GF-D8 (cell line): ENCODE measurements at places on chromosomes 7 and 10.

- DNase-seq, result no peak
These were observed 67.1 kb upstream of the DUSP5 start for GRCh38 chr10:110430340-110431273.

DNA sequence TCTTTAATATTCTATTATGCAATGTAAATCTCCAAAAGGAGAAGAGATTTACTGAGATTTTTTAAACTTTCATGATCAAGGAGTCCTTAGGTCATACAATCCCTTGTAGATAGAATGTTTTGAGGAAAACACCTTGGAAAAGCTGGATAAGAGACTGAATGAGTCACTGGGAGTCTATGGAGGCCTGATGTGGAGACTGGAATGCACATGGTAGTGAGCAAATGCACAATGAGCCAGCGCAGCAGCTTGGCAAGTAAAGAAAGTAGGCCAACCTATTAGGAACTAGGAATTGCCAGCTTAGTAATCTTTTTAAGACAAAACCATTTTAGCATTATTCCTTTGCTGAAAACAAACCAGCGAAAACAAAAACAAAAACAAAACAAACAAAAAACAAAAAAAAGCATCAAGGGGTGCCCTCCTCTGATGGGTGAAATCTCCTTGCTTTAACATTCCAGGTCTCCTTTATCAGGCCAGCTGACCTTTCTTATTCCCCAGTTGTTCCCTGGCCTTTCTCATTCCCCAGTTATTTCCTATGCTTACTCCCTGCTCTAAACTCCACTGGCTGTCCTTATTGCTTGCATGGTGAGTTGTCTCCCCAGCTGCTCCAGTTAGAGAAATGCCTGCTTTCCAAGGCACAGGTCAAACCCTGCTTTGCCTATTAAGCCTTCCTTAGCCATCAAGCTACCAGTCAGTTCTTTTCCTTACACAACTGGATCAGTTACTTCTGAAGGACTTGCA is 135.8 kb downstream of the PLCE1 start:
- DNase-seq, result no peak

DNA sequence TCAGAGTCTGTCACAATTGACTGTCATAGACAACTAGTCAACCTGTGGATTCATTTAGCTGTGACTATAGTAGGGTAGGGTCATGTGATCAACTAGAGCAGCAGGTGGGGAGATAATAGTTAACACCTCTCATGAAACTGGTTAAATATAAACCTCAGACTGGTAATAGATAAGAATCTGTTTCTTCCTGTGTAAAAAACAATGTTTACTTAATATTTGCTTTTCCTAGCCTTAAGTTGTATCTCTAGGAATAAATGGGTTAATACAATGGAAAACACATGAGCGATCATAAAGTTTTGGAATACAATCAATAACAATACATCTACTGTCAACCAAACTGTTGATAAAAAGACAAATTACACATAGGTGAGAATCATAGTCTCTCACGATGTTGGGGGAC is 43.4 kb upstream of the ITGB8 start:
- DNase-seq, result no peak

DNA sequence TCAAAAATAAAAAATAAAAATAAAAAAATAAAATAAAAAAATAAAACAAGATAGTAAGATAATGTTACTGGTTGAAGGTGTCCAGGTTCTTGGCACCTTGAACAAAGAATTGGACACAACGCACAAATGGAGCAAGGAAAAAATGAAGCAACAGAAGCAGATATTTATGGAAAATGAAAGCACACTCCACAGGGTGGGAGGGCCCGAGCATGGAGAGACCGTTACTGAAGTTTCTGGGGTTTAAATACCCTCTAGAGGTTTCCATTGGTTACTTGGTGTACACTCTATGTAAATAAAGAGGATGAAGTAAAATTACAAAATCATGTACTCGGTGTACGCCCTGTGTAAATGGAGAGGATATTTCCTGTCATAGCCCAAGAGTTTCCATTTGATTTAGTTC is 15.7 kb upstream of the PFKP start:
- DNase-seq, result no peak

- no peak for DNase-seq
These were observed 12.0 kb upstream of the HERC4 start for GRCh38 chr10:68086910-68087684.

DNA sequence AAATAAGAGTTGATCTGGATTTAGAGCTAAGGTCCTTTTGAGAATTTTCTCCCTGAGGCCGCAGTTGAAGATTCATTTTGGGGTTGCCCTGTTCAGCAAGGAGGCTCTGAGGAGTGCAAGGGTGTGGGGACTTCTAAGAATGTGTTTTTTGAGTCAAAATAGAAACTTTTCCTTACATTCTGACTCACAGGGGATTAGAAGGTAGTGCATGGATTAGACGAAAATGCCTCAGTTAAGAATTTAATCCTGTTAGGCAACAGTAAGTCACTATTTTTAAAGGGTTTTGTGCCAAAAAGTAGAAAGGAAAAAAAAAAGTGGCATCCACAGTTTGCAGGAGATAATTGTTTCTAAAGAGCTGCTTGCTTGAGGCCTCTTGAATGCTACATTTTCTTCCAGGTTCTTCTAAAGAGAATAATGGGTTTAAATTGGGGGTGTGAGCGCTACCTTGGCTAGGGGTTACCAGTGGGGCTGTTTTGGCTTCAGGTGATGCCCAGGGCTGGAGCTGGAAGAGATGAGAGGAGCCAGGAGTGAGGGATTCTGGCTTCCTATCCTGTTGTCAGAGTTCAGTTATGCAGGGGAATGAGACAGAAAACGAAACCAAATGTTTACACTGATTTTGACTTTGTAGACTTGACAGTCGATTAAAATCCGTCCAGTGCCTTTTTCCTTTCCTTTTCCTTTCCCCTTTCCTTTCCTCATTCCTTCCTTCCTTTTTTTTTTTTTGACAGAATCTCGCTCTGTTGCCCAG is 52.9 kb downstream of the BAMBI start:
- no peak for DNase-seq

- DNase-seq, result no peak
These were observed 32.1 kb upstream of the ZNF735 start for GRCh38 chr7:64174941-64175340.

DNA sequence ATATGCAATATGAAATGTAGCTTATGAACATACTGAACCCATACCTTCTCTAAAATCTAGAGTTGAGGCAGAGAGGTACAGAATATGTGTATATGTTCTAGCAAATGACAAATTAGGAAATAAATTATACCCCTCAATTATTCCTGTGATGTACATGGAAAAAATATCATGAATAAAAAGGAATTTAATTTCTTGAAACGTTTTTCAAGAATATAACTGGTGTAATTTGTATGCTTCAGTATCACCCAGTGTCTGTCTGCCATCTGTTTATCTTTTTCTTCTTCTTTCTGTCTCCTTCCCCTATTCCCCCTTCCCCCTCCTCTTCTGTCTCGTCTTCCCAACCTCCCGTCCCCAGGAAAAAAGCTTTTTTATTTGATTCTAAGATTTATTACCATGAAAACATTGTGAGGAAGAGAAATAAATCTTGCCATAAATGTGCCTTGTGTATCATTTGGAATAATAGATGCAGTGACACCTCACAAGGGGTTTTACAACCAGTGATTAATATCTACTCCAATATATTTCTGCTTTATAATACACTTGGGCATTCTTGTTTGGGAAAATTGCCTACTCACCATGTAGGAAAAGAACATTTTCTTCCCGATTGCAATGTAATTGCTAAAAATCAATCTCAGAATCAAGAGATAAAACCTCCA is 12.2 kb downstream of the LANCL2 start:
- DNase-seq, result no peak

DNA sequence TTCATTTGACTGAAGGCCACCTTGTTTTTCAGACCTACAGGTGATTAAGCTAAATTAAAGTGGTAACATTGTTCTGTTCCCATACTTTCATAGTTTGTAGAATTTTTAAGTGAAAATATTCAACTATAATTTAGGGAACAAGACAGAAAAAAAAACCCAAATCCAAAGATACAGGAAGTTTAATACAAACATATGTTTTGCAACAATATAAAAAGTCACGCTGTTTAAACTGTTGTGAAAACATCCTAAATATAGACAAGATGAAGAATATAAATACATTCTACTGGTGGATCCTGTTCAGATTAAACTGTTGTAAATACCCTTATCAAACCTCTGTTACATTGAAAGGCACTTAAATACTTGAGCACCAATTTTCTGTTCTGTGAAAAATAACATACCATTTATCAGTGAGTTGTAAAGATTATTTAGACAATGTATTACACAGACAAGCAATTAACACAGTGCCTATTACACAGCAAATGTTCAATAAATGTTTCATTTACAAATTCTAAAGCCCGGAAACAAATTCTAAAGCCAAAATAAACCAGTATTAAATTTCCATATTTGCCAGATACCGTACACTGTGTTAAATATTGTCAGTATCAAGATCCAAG is 14.2 kb downstream of the ASZ1 start:
- DNase-seq, result no peak

- no peak for DNase-seq
These were observed 20.5 kb downstream of the MMRN2 start for GRCh38 chr10:86936661-86937501.

- peak; percentile 43 for DNase-seq
These were observed 46.9 kb downstream of the ZNF438 start for GRCh38 chr10:30984563-30985328.

DNA sequence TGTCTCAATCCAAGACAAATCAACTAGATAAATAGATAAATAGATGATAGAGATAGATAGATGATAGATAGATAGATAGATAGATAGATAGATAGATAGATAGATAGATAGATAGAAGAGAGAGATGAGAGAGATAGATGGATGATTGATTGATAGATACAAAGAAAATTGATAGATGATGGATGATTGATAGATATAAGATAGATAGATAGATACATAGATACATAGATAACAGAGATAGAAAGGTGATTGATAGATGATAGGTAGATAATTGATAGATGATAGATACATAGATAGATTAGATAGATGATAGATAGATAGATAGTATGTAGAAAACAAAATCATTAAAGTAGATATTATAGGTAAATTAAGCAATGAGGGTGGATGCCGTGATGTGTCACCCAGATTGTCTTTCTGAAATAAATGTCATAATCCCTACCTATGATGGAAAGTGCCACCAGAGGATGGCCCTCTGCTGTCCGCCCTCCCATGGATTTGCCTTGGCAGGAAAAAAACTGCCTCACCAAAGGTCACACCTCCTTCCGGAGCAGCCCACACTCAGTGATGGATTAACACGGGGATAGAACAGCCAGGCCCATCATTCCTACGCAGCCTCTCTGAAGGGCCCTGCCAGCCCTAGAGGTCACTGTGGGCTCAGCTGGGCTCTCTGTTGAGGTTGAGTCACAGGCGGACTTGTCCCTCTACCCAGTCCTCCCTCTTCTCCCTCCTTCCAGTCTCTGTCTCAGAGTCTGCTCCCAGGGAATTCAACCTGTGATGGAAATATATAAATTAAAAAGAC is 50.8 kb downstream of the KCNH2 start:
- DNase-seq, result no peak

DNA sequence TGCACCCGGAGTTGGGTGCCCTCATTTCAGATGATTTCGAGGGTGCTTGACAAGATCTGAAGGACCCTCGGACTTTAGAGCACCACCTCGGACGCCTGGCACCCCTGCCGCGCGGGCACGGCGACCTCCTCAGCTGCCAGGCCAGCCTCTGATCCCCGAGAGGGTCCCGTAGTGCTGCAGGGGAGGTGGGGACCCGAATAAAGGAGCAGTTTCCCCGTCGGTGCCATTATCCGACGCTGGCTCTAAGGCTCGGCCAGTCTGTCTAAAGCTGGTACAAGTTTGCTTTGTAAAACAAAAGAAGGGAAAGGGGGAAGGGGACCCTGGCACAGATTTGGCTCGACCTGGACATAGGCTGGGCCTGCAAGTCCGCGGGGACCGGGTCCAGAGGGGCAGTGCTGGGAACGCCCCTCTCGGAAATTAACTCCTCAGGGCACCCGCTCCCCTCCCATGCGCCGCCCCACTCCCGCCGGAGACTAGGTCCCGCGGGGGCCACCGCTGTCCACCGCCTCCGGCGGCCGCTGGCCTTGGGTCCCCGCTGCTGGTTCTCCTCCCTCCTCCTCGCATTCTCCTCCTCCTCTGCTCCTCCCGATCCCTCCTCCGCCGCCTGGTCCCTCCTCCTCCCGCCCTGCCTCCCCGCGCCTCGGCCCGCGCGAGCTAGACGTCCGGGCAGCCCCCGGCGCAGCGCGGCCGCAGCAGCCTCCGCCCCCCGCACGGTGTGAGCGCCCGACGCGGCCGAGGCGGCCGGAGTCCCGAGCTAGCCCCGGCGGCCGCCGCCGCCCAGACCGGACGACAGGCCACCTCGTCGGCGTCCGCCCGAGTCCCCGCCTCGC is at the start of gene EGFR:
TSS of gene EGFR (plus strand) at position 657 of the 830 bp plus-strand sequence. CDS start 261 bp downstream, outside the sequence.
- DNase-seq, result no peak

GRCh38 chr7:38934051-38934450 is 25.1 kb upstream of the VPS41 start:
- no peak for DNase-seq

DNA sequence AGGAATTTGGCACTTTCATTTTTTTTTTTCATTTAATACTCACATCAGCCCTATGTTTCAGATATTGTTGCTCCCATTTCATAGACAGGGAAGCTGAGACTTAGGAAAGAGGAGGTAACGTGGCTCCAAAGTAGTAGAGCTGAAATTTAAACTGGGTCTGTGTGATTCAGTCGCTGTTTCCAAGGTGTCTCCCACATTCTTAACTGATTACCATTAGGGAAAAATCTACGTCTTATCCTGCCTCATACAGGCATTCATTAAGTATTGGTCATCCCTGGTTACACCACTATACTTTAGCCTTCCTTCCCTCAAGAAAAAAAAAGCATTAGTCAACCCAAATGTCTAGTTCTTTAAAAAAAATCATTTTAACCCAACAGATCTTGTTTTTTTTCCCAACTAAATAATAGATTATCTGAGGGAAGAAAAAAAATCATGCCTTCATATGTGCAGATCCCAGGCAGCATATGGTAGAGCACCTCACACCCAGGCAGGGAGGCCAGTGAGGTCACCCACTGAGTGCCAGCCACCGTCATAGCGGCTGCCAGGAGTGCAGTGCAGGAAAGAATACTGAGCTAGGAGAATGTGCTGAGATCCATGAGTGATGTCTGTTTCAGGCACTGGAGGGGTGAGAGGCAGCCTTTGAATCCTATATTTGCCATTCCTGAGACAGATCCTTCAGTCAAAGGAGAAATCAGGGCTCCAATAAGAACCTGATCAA is 59.0 kb upstream of the SORCS3 start:
- DNase-seq, result no peak

DNA sequence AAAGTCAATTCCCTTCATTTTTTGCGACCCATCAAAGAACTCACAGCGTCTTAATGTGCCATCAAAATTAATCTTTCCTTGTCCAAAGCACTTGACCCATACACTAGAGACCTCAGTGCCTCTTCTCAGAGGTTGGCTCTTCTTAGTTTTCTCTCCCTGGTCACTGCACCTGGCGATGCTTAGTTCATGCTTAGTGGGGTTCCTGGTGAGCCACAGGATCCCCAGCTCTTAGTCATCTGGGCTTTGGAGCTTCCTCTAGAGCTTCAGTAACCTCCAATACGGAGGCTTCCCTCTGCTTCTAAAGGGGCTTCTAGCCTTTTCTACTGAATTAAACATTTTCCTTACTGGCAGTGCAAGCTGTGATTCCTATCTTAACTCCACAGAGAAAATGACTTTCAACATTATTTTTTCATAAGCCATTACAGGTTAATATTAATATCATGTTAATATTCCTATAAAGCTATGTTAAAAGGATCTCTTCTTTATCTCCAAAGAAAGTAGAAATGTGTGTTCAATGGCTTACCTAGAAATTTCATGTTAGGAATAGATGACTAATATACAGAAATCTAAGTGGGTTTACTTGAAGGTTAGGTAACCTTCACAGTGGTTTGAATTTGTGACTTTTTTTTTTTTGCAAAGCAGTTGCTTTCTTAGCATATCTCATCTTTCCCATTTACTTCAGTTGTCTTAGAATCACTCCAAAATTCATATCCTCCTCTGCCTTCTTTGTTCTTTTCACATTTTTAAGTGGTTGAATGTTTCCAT is 295.2 kb downstream of the CAMK1D start:
- DNase-seq, result no peak
